ENCODE measurements at places on chromosomes 7 and 10. TPM values are rescaled to one million over a fixed set of nuclear protein-coding genes. Genes with fewer than 3 reads are reported as not detected.
A peak's percentile ranks its signal among the peaks of the same experiment; 100 is the strongest.

DNA sequence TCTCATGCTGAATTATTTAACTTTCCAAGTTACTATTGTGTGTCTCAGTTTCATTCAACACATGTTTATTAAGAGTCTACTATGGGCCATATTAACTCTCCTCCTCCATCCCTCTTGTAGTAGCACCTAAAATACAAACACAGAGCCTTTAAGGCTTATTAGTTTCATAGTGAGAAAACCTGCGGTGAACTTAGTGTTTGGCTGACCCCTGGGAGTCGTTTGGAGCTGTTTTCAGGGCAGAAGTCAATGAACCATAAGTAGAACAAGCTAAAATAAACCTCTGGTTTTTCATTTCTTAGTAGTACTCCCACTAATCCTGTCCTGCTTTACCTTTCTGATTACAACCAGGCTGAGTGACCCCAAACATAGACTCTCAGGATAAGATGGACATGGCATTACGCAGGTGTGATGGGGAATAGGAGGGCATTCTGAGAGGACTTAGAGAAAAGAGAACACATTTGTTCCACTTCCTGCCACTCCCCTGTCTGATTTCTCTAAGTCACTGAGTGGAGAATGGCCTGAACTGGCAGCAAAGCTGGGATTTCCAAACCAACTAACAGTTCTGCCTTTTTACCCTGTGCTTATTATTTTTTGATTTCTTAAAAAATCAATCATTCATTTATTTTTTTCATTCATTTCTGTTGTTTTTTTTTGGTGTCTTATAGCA lies 74.5 kb downstream of the LRMDA start:
- DNase-seq, result no peak

- no peak for DNase-seq
Measured at GRCh38 chr10:96025566-96025965, 17.8 kb upstream of the CCNJ start.

ARHGEF35 gene
- not detected for polyA plus RNA-seq

- peak; percentile 75 for DNase-seq
Measured at GRCh38 chr7:44637788-44638594, 31.6 kb downstream of the OGDH start.
